ENCODE measurements at places on chromosomes 6 and 20.

DNA sequence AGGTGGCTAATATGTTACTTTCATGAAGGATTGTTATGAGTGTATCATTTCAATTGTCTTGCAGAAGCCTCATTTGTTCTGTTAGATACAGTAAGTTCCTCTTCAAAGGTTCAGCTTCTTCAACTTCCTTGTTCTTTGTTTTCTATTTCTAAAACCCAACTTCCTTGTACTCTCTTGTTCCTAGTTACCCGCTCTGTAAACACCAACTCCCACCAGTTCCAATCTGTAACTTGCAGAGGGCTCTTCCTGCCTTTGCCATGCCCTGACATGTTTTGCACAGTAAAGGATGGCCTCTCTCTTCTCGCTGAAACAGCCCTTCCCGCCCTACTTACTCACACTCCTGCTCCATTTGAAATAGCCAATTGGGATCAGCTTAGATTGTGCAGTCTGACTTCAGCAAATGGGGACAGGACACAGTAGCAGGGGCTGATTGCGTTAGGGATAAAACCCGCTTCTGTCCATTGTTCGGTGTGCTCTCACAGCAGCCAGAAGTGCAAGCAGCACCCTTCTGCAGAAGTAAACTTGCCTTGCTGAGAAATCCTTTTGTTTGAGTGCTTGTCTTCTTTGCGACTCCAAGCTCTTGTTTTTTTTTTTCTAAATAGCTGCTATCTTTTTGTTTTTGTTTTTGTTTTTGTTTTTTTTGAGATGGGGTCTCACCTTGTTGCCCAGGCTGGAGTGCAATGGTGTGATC lies 45.9 kb upstream of the POU5F1 start:
- no peak for DNase-seq

DNA sequence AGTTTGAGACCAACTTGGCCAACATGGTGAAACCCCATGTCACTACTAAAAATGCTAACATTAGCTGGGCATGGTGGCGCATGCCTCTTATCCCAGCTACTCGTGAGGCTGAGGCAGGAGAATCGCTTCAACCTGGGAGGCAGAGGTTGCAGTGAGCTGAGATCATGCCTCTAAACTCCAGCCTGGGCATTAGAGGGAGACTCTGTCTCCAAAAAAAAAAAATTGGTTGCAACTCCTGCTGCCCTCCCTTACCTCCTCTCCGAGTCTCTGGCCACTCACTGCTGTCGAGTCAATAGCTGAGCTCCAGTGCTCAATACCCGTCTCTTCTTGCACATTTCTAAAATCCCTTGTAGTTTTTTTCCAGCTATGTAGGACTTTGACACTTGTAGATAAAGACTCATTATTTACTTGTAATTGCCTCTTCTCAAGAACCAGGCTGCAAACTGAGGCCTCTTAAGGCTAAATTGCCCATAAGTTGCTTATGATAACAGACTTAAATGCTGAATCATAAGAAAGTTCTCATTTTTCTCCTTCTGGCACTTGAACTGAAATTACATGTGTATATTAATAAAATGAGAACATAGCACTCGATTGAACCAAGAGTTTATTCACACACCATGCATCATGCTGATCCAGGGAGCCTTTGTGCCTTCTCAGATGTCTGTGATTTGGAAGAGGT lies 13.8 kb downstream of the HECA start:
- DNase-seq, result no peak

- DNase-seq, result no peak
Observed at GRCh38 chr6:125598422-125598821, 151.0 kb upstream of the HEY2 start.

- no peak for DNase-seq
Observed at GRCh38 chr6:30600451-30600961, 16.5 kb downstream of the PPP1R10 start.

DNA sequence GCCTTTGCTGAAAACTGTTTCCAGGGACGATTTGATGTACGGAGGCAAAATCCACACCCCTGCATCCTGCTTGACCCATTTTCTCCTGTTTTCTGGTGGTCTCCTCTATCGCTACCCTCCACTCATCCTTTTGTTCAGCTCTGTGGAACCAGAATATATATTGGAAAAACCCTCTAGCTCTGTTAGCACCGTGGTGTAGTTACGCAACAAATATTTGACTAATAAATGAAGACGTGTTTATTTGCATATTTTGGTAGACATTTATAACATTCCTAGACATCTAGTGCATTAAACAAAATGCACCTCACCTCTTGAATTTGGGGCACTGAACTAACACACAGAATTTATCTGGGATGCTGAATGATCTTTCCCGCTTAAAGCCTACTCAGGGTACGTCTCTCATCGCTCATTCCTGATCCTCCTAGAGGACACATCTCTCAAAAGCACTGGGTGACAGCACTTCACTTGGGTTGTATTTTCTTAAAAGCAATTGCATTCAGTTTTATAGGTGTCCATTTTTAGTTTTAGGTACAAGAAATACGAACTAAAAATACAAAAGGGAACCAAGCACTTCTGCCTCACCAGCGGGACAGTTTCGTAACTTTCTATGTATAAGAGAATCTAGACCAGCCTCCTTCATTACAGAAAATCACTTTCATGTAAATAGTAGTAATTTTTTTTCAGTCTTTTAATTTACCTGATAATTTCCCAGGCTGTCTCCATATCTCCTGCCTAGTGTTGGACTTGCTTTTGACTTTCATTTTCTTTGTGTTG lies 59.2 kb downstream of the SNRNP48 start:
- no peak for DNase-seq

DNA sequence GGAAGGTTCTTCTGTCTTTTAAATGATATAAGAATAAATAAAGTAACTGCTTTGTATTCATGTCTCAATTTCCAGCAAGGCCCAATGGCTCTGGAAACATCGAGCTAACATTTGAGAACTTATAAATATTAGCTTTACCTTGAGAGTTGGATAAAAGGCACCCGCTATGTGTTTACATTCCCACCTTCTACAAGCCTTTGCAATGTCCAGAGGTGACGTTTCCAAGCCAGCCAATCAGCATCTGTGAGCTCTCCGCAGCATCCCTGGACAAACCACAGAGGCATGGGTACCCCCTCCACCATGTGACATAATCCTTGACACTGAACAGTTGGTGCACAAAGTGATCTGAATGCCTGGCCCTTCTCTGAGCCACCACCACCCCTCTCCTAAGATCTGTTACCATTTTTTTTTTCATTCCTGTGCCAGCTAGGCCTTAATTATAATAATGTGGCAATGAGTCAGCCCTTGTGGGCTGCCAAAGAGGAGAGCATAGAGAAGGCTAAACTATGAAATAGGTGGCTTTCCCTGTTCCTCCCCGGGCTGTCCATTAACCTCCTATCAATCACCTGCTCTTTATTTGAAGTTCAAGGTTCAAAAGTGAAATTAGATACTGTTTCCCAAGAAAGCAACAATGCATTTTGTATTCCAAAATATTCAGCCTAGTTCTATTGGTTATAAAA lies 4.1 kb downstream of the CBLN4 start:
- no peak for DNase-seq

GRCh38 chr6:68527691-68528090 lies 107.4 kb upstream of the ADGRB3 start:
- no peak for DNase-seq

GRCh38 chr6:17536586-17536985 lies 63.5 kb upstream of the FAM8A1 start:
- no peak for DNase-seq

- DNase-seq, result no peak
Observed at GRCh38 chr6:3584606-3585005, 127.8 kb upstream of the SLC22A23 start.

DNA sequence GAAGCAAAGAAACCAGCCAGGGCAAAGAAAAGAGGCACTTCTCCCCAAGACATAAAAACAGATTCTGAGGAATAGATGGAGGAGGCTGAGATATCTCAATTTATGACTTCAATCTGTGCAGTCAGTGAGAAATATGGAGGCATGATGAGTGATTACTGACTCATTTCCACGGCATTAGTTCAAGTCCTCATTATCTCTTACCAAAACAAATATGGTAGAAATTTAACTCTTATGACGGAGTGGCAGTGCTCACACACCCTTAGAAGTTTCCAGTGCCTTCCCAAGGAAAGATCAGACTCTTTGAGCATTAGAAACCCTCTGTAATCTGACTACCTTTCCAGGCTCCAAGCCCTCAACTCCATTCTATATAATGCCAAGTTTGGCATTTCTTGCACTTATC lies 364.1 kb downstream of the ARHGAP18 start:
- no peak for DNase-seq

DNA sequence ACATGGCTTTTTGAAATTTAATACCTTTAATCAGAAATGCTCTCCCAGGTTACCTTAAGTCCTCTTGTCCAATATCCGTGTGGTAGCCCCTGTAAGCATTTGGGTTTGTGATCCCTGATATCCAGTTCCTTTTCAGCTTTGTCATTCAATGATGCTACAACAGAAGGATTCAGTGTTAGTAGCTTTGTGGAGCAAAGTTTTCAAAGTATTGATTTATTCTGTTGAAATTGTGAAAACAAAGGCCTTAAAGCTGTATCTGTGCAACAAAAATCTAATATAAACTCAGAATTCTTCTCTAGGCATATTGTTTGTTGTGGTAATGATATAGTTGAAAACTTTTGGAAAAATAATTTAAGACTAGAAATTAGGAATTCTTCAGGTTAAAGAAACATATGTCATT lies 91.9 kb downstream of the ADGRB3 start:
- DNase-seq, result no peak

GRCh38 chr20:1536893-1537730 lies 20.4 kb downstream of the SIRPD start:
- DNase-seq, result no peak

GRCh38 chr6:4670824-4671409 lies 105.3 kb upstream of the CDYL start:
- no peak for DNase-seq

- DNase-seq, result no peak
Observed at GRCh38 chr6:2959909-2960719, 11.3 kb downstream of the SERPINB6 start.

DNA sequence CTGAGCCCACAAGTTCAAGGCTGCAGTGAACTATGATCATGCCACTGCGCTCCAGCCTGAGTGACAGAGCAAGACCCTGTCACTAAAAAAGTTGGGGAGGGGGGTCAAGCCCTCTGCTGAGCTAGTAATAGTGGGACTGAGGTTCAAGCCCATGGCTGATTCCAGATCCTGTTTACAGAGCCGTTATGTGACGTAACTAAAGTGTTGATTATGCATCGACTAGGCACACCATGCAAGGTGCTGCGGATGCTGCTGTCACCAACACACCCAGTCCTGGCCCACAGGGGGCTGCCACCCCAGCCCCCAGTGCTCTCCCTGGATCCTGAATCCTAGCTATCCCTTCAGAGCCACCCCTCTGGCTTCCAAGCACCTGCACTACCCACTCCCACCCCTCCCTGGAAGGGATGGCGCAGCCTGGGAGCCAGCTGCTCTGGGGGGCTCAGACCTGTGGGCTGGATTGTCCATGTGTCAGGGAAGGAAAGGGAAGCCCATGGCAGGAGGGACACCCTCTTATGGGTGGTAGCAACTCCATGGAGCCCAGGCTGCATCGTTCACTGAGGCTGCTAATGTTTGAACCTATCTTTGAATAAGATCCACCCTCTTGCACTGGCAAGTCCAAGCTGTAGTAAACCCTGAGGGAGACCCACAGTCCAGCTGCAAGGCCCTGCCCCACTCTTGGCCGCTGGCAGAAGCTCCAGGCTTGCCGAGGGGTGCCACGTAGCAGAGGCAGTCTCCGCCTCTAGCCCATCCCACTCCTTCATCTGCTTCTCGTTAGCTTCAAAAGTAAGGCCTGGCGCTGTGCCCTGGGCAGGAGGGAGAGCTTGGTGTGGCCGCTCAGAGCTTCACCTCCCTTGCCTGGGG lies 95.0 kb downstream of the SNX5 start:
- DNase-seq, result no peak

DNA sequence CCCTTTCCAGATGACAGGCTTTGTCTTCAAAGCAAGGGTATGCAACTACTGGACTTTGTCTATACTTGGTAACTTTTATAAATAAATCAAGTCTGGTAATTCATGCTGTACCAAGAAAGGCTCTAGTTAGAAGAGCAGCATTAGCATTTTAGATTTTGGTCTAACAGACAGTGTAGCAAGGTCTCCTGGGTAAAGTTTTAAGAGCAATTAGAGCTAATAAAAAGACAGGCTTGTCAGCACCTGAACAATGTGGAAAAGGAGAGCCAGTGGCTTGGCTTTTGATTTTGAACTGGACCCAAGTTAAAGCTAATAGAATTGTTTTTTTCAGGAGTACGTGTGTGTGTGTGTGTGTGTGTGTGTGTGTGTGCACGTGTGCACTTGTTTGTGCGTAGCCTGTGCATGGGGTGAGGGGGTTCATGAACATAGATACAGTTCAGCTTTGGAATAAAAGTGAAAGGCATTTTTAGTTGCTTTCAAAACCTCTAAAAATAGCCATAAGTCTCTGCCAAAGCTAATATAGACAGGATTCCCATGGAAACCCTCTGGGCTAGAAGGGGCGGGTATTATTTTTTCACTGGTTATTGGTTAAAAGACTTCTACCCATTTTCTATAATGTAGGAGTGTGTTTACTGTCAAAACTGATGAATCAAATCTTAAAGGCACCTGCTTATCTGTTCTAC lies 138.4 kb downstream of the KCNQ5 start:
- no peak for DNase-seq

DNA sequence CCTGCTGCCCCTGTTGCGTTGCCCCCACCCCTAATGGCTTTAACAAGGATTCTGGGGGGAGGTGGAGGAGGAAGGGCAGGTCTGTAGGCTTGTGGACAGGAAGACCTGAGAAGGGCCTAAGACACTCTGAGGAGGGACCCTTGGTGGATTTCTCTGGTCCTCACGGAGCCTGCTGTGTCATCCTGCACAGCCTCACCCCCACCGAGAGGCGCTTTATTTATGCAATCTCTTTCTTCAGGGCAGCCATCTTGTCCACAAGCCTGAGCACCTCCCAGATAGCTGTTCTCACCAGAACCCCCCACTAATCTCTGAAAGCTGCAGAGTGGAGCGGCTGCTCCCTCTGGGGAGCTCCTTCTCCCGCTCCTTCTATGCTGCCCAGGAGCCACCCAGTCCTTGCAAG lies 59.3 kb upstream of the MLN start:
- no peak for DNase-seq

GRCh38 chr6:130679684-130680083 lies 147.5 kb upstream of the SMLR1 start:
- no peak for DNase-seq

DNA sequence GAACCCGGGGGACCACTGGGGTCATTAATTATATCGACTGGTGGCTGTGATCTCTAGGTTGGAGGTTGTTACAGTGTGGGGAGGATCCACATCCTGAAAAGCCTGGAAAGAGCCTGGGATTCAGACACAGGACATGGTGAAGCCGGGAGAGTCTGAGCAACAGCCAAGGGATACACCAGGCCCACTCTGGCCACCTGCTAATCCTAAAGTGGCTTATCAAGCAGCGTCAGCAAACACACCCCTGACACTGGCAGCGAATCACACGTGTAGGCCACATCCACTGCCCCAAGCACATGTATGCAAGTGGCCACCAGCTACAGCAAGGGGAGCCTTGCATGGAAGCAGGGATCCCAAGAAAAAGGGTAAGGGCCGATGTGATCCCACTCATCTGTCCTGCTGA lies 41.0 kb downstream of the GFOD1 start:
- no peak for DNase-seq

- DNase-seq, result no peak
Observed at GRCh38 chr6:53986721-53987521, 124.3 kb upstream of the MLIP start.

- no peak for DNase-seq
Observed at GRCh38 chr6:144416244-144416643, 131.1 kb downstream of the UTRN start.

Measured in activated effector memory CD4-positive, alpha-beta T cell treated with Interleukin-2 at 50 U/mL for 16 hours (primary cell).